ENCODE measurements at places on chromosomes 16 and 17. TPM values are rescaled to one million over a fixed set of nuclear protein-coding genes. Genes with fewer than 3 reads are reported as not detected.

- no peaks in the 10 kb centered on the region for H3K36me3 ChIP-seq
- H3K4me1 ChIP-seq, result no peaks in the 10 kb centered on the region
- no peak overlapping the region for H3K27ac ChIP-seq
- no peaks in the 10 kb centered on the region for H3K27me3 ChIP-seq
- no peak for DNase-seq
Measured at GRCh38 chr17:51238255-51238887, 21.5 kb downstream of the MBTD1 start.

CIBAR2 gene
- total RNA-seq, result not detected

GRCh38 chr17:45777388-45777787 lies 6.7 kb upstream of the CRHR1 start:
- no peak overlapping the region for H3K4me3 ChIP-seq
- H3K27me3 ChIP-seq, result no peaks in the 10 kb centered on the region
- DNase-seq, result no peak
- H3K27ac ChIP-seq, result no peak overlapping the region
- no peaks in the 10 kb centered on the region for H3K36me3 ChIP-seq

DNA sequence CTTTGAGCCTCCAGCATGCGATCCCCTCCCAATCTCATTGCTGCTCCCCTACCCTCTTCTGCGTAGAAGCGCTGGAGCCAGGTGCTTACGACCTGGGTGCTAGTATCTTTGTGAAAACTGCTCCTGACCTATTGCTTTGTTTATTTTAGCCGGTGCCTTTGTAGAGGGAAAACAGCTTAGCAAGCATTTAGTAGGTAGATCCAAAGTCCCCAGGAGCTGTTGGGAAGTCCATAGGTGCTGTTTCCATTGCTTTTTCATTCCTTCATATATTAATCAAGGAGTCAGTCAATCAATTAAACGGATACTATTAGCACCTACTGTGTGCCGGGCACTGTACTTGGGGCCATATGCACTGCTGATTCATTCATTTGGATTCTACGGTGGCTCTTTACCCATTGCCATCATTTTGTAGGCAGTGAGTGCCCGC lies 497.6 kb downstream of the WWOX start:
- no peaks in the 10 kb centered on the region for H3K4me1 ChIP-seq
- H3K27me3 ChIP-seq, result no peaks in the 10 kb centered on the region
- no peak overlapping the region for H3K4me3 ChIP-seq

KLHL10 gene
- 0.14 TPM for total RNA-seq

DNA sequence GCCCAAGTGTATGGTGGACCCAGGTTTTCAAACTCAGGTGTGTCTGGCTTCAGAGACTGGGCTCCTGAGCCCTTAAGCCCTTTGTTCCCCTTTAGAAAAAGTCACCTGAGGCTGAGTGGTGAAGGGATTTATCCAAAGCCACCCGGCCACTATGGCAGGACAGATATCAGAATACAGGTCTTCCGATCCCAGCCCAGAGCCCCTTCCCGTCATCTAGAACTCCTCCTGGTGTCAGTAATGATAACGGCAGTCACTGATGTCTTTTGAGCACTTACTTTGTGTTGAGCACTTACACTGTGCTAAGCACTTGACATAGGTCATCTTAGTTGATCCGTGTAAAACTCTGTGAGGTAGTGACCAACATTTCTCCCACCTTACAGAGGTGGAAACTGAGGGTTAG lies 16.6 kb downstream of the NOD2 start:
- no peak overlapping the region for H3K4me3 ChIP-seq
- H3K4me1 ChIP-seq, result no peaks in the 10 kb centered on the region
- DNase-seq, result no peak
- no peak overlapping the region for H3K27ac ChIP-seq

GRCh38 chr17:29291163-29291752 lies 2.7 kb downstream of the NUFIP2 start:
- H3K4me1 ChIP-seq, result peaks cover 6% of the 10 kb centered on the region
- no peaks in the 10 kb centered on the region for H3K27me3 ChIP-seq
- peak overlapping the region; percentile 99 for H3K27ac ChIP-seq
- DNase-seq, result peak; percentile 48
- peak overlapping the region; percentile 72 for H3K4me3 ChIP-seq
- H3K36me3 ChIP-seq, result no peaks in the 10 kb centered on the region

DNA sequence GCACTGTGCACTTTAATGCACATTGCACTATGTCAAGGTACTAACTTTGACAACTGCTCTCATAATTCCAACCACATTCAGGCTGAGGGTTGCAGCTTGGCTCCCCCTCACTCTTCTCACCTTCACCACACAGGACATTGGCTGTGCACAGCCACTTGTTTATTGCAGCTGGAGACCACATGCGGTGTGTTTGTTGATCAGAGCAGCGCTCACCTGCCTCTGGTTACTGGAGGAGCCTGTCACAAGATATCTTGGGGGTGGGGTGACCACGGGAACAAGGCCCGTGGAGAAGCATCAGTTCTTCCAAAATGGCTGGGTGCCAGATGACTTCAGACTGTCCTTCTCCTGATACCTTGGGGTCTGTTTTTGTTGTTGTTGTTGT lies 10.6 kb upstream of the CCL5 start:
- no peak overlapping the region for H3K4me3 ChIP-seq
- no peaks in the 10 kb centered on the region for H3K27me3 ChIP-seq
- DNase-seq, result no peak
- no peak overlapping the region for H3K27ac ChIP-seq

DNA sequence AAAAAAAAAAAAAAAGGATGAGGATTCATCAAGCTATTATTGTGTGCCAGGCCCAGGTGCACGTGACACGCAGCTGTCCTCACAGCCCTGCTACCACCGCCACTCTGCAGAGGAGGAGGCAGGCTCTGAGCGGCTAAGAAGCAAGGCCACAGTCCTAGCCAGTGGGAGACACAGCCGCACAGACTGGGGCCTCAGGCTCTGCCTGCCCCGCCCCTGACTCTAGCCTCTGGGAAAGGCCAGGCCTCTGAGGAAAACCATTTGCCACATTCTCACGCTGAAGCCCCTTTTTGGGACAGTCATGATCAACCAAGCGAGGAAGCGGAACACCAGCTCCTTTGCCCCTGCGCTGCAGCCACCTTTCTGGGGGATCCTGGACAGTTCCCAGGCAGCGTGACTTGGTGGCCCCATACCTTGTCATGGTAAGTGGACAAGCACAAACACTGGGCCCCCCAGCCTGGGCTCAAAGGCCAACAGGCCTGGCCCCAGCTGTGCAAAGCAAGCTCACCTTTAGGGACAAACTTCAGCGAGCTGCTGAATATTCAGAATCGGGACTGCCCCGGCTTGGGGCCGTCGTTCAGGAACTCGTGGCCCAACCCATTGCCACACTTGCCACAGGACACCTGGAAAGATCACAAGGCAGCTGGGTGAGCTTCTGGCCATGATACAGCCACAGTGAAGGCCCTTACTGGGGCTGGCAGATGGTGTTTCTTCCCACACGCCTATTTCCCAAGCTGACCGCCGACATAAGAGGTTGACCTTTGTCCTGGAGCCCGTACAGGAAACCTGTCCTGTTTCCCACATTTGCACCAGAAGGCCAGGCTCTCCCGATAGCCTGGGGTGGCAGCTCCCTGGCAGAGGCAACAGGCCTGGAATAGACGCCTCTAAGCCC lies 2.5 kb downstream of the MSRB1 start:
- H3K4me3 ChIP-seq, result no peak overlapping the region
- H3K27me3 ChIP-seq, result no peaks in the 10 kb centered on the region
- H3K36me3 ChIP-seq, result peaks cover 18% of the 10 kb centered on the region
- no peak for DNase-seq
- peaks cover 9% of the 10 kb centered on the region for H3K4me1 ChIP-seq

DNA sequence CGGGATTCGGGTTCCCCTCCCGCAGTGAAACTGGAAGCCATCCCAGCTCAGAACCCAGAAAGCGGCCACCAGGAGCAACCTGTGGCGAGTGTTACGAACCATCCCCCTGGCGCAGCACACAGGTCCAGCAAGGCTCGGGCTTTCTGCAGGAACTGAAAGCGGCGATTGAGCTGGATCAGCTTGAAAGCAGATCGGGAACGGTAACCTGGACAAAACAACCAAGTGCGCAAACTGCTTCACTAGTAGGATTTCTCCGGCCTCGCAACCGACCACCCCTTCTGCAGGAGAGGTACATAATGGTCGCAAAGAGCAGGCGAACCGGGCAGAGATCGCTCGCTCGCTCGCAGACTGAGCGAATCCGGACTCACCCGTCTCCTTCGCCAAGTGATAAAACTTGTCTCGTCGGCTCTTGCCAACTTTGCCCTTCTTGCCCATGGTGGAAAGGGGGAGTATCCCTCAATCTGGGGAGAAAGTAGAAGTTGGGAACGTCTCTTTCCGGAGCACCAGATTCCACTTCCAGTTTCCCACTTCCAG lies 696 bp upstream of the PSMC5 start:
- peaks cover 52% of the 10 kb centered on the region for H3K36me3 ChIP-seq
- peaks cover 5% of the 10 kb centered on the region for H3K4me1 ChIP-seq
- DNase-seq, result peak; percentile 23
- H3K27ac ChIP-seq, result peak overlapping the region; percentile 90
- H3K4me3 ChIP-seq, result peak overlapping the region; percentile 60

EPOP gene
- total RNA-seq, result 11.0 TPM

GRCh38 chr16:3945751-3946603 lies 65.5 kb upstream of the CREBBP start:
- no peaks in the 10 kb centered on the region for H3K4me1 ChIP-seq
- H3K27me3 ChIP-seq, result no peaks in the 10 kb centered on the region
- no peak overlapping the region for H3K27ac ChIP-seq
- DNase-seq, result peak; percentile 44
- no peak overlapping the region for H3K4me3 ChIP-seq

FBXO39 gene
- total RNA-seq, result 2.5 TPM

Measured in prostate gland (tissue), 2 donors.